Activated naive CD4-positive, alpha-beta T cell treated with anti-CD3 and anti-CD28 coated beads, Interleukin-2, amount 50 U/mL, for 72 hours (primary cell): ENCODE measurements at places on chromosomes 13 and 19.

DNA sequence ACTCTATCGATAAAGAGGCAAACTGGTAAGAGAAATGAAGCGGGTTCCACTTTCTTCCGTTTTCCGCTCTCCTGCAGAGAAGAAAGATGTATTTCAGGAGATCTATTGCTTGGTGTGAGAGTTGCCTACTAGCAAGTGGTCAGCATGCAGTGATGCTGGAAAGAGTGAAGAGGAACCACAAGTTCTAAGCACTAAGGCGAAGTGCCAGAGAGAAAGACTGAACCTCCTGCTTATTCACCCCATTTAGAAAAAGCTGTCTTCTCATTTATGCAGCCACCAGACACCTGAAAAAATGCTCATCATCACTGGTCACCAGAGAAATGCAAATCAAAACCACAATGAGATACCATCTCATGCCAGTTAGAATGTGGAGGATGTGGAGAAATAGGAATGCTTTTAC lies 78.7 kb upstream of the GPC6 start:
- DNase-seq = no peak

DNA sequence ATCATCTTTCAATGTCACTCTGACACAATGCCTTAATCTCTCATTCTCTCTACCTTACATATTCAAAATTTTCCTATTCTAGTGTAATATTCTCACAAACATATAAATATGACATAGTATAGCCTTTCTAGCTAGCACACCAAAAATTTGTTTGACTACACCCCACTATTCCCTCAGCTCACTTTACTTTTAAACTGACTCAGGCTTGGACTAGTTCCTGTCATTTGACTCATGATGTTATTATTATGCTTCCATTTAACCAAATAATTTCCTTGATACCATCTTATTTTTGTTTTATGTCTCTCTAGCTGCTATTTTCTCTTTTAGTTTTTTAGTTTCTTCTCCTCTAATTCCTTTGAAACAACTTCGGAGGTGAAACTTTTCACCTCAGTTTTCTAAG lies 1745.6 kb upstream of the PCDH20 start:
- no peak for DNase-seq

GRCh38 chr19:15285896-15286591 lies 46.3 kb downstream of the BRD4 start:
- no peak for DNase-seq

GRCh38 chr13:112325920-112326645 lies 50.1 kb upstream of the SPACA7 start:
- no peak for DNase-seq

DNA sequence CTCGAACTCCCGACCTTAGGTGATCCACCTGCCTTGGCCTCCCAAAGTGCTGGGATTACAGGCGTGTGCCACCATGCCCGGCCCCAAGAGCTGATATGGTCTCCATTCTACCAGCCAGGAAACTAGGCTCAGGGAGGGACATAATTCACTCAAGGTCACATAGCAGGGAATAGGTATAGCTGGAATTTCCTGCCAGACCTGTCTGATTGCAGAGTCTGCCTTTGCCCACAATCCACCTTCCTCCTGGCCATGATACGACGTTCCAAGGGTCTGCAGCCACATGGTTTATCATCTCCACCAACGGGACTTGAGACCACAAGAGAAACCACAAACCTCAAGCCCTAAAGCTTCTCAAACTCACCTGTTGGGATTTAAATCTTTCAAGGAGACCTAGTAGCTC lies 32.0 kb downstream of the ZNRF4 start:
- no peak for DNase-seq

DNA sequence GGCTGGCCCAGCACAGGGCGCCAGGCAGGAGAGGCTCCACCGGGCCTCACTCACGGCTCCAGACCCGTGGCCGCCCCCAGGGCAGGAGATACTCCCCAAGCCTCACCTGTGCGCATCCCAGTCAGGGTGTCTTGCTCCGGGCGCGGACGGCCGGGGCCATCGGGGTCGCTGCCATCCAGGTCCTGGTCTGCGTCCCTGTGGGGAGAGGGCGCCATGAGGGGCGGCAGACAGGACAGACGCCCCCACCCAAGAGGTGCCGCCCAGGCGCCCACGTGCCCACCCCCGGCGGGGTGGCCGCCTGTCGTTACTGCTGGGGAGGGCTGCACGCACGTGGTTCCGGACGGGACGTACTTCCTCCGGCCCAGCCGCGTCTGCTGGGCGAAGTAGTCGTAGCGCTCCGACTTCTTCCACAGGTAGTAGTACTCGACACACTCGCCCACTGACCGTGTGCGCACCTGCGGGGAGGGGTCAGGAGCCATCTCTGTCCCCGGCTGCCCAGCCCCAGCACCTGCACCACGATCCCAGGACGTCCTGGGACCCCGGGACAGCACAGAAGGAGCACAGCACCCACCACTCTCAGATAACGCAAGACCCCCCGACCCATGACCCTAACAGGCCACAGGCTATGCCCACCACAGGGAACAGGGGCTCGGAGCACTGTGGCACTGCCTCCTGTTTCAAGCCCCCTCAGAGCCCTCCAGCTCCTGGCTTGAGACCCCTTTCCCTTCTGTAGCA lies 17.4 kb upstream of the PLPP2 start:
- no peak for DNase-seq

DNA sequence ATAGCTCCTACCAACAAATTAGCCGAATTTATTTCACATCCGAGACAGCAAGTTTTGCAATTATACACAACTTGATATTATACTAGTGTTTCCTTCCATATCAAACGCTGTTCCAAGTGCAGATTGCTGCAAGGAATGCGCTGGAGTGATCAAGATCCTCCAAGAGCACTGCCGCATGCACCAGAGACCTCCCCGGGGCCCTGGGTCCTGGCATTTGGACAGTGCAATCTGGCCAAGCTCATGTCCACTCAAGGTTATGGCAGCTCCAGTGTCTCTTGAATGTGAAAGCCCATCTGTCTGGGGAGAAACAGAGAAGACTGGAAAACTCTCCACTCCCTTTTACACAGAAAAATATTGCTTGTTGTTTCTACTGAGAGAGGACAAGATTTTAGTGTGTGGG lies 111.9 kb downstream of the HSPH1 start:
- DNase-seq = no peak

DNA sequence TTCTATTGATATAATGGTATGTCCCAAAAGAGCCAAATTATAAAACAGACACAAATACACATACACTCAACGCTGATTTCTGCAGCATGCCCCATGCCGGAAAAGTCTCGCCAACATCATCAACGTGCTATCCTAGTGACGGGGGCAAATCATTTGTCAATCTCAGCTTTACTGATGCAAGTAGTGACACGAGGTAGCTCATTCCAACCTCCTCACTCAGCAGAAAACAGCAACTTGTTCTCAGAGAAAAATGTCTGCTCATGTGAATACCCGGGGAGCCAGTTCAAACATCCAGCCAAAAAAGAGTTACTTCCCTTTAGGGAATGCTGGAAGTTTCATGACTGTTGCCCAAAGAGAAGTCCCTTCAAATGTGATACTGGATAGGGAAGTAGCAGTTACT lies 46.3 kb downstream of the SOX21 start:
- no peak for DNase-seq

GRCh38 chr19:5993648-5994358 lies 15.9 kb upstream of the RANBP3 start:
- DNase-seq = no peak

DNA sequence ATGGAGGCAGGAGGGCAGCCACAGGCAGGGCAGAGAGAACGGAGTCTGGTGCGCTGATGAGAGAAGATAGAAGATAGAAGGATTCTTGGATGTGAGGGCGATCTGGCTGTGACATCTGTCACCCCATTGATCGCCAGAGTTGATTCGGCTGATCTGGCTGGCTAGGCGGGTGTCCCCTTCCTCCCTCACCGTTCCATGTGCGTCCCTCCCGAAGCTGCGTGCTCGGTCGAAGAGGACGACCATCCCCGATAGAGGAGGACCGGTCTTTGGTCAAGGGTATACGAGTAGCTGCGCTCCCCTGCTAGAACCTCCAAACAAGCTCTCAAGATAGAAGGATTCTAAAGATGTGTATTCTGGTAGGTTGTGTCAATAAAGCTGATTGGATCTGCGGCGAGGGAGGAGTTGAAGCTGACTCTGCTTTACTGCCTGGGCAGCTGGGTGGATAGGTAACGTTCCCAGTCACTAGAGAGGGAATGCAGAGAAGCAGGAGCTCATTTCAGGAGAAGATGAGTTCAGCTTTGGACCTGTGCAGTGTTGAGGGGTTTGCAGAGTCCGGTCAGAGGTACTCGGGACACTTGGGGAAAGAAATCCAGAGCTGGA lies 5.1 kb downstream of the UBAC2 start:
- no peak for DNase-seq

DNA sequence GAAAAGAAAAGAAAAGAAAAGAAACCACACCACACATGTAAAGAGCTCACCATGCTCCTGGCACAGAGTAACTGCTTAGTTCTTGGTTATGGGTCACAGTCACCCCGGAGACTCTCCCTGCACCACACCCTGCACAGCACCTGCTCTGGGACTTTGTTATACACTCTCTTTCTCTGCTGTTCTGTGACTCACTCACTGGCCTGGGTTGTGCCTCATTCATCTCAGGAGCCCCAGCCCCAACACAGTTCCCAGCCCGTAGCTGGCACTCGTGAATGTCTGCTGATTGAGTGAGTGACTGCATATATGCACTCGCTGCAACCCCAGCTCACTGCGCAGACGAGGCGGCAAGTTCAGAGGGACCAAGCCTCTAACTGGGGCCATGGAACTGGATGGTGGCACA lies 22.9 kb upstream of the ZNF507 start:
- DNase-seq = no peak

GRCh38 chr13:25675060-25675459 lies 303.3 kb downstream of the ATP8A2 start:
- no peak for DNase-seq

GRCh38 chr13:112131081-112131712 lies 64.2 kb downstream of the SOX1 start:
- DNase-seq = no peak

DNA sequence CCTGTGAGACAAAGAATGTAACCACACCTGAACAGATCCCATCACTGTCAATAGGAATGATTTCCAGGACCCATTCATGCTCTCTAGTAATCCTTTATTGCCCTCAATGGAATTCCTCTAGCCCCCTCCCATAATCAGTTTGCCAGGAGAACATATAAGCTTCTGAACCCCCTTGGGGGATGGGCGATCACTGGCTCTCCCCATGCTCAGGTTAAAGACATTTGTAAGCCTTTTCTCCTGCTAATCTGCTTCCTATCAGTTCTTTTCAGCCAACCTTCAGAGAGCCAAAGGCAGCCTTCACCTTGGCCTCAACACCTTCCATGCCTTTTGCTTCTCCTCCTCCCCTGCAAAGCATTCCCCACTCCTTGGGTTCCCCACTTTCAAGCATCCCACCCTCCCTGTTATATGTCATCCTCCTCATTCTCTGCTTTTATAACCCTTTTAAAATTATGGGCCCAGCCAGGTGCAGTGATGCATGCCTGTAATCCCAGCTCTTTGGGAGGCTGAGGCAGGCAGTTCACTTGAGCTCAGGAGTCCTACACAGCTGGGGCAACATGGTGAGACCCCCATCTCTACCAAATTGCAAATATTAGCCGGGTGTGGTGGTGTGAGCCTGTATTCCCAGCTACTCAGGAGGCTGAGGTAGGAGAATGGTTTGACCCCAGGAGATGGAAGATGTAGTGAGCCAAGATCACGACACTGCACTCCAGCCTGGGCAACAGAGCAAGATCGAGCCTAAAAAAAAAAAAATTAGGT lies 12.4 kb downstream of the DPRX start:
- no peak for DNase-seq

DNA sequence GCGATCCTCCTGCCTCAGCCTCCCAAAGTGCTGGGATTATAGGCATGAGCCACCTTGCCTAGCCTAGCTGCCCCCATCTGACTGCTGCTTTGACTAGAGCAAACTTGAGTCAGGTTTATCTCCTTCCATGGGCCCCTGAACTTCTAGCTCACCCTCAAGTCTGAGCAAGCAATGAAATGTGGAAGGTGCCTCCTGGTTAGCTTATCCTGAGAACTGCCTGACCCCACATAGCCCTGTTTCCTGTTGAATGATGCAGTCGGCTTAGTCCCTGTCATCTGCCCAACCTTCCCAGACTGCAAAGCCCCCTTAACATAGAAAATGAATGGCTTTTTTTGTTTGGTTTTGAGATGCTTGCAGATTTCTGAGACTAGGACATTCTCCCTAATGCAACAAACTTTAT lies 8.9 kb upstream of the TMEM160 start:
- DNase-seq = no peak

GRCh38 chr19:51142119-51142518 lies at the start of gene SIGLEC7:
Gene SIGLEC7 (plus strand): TSS chr19:51142301. CDS start chr19:51142370, 69 bp downstream.
- no peak for DNase-seq

- no peak for DNase-seq
Measured at GRCh38 chr19:10422046-10422461, 1.7 kb downstream of the PDE4A start.

- DNase-seq = no peak
Measured at GRCh38 chr19:7417671-7418324, 69.1 kb downstream of the ARHGEF18 start.

- no peak for DNase-seq
Measured at GRCh38 chr13:98746968-98747367, 5.5 kb downstream of the SLC15A1 start.

DNA sequence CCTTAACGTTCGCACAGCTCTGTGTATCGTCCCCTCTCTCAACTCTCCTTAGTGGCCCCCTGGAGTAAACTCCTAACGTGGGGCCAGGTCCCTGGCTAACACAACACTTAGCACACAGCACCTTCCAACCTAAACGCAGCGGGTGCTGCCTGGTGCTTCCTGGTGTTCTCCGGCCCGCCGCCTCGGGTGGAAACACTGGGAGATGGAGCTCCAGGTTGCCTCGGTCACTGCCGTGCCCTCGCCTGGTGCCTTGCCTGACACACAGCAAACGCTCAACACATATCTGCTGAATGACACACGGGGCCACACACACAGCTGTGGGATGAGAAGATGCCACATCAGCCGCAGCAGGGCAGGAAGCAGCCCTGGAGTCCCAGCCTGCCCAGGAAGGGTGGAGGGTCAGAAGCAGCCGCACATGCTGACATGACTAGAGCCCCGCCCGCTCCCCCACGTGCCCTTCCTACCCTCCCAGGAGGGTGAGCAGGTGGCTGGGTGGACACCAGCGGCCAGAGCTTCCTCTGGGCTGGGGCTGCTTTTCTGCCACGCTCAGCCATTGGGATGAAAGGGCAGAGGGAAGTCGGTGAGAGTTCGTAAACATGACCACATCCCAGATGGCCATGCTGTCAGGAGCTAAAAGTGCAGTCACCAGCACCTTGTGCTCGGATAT lies 6.6 kb downstream of the PEPD start:
- no peak for DNase-seq

GRCh38 chr13:34076943-34077703 lies 259.2 kb downstream of the RFC3 start:
- DNase-seq = no peak

GRCh38 chr19:39602224-39602623 lies at the start of gene LGALS13:
Gene LGALS13 (plus strand): TSS chr19:39602524. CDS start chr19:39602569, 45 bp downstream.
- no peak for DNase-seq

GRCh38 chr13:37109051-37109678 lies 3.7 kb upstream of the CSNK1A1L start:
- DNase-seq = no peak

- no peak for DNase-seq
Measured at GRCh38 chr13:36954542-36954941, 34.5 kb upstream of the SMAD9 start.

GRCh38 chr13:46728777-46729176 lies 68.2 kb downstream of the ESD start:
- peak; percentile 7 for DNase-seq

- DNase-seq = no peak
Measured at GRCh38 chr19:3370214-3370720, 3.9 kb downstream of the NFIC start.
